Transverse colon (tissue), 4 donors: ENCODE measurements at places on chromosomes 13 and 19. TPM values are rescaled to one million over a fixed set of nuclear protein-coding genes. Genes with fewer than 3 reads are reported as not detected.
A peak's percentile ranks its signal among the peaks of the same experiment; 100 is the strongest.

DNA sequence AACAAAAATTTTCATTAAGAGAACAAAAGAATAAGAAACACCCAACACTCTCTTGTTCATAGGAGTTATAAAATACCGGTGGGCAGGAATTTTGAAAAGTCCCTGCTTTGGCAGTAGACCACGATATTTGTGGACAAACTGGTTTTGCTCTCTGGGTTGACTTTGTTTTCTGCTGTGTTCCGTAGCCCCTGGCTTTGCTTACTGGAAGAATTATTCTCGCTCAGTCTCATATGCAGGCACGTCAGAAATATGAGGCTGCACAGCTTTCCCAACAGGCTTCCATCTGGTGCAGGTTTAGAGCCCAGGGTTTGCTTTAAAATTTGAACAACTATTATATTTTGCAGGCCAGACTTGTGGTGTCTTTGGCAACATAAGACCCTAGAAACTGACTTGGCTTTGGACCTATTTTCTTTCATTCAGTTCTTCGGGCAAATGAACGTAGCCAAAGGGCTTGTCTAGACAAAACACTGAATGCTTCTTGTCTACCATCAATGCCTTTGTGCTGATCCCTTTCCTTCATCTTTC is 2012.6 kb downstream of the PCDH9 start:
- no peaks in the 10 kb centered on the region for H3K4me1 ChIP-seq
- no peak overlapping the region for H3K4me3 ChIP-seq
- no peaks in the 10 kb centered on the region for H3K36me3 ChIP-seq
- H3K27me3 ChIP-seq = no peaks in the 10 kb centered on the region
- H3K27ac ChIP-seq = no peak overlapping the region

GRCh38 chr19:44907613-44908012 is 2.0 kb downstream of the APOE start:
- H3K27me3 ChIP-seq = peaks cover 30% of the 10 kb centered on the region
- H3K4me1 ChIP-seq = peaks cover 18% of the 10 kb centered on the region
- H3K27ac ChIP-seq = no peak overlapping the region

DNA sequence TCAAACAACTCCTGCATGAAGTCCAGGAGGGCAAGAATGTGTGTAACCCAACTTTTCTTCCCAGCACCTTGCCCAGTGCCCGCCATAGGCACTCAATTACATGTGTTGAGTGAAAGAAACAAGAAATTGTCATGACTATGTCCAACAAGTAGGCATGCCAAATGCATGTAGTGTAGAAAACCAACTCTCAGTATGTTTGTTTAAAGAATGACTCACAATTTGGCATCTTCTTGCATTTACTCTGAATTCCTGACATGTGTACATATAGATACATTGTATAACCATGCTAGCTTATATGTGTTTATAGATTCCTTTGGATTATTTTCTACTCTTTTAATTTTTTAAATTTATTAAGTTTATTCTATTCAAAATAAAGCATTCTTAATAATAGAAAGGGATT is 305.0 kb downstream of the EFNB2 start:
- no peak overlapping the region for H3K27ac ChIP-seq
- no peaks in the 10 kb centered on the region for H3K36me3 ChIP-seq
- H3K27me3 ChIP-seq = no peaks in the 10 kb centered on the region
- DNase-seq = no peak
- no peak overlapping the region for H3K4me3 ChIP-seq

DNA sequence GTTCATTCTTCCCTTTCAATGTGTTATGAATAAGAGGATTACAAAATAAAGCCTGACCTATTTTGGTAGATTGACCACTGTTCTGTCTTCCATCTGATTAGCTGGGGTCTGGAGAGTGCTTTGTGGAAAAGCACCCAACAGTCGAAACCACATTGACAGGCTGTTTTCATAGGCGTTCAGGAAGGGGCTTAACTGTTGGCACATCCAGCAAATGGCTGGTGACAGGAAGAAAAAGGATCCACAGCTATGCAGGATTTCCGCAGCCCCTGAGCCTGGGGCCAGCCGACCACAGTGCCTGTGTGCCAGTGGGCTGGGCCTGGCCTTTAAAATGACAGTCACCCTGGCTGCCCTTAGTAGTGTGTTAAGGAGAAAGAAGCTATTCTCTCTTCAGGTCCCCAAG is 113.3 kb downstream of the SIPA1L3 start:
- no peaks in the 10 kb centered on the region for H3K4me1 ChIP-seq
- H3K27ac ChIP-seq = no peak overlapping the region
- no peak overlapping the region for H3K4me3 ChIP-seq
- no peaks in the 10 kb centered on the region for H3K36me3 ChIP-seq
- no peak for DNase-seq

DNA sequence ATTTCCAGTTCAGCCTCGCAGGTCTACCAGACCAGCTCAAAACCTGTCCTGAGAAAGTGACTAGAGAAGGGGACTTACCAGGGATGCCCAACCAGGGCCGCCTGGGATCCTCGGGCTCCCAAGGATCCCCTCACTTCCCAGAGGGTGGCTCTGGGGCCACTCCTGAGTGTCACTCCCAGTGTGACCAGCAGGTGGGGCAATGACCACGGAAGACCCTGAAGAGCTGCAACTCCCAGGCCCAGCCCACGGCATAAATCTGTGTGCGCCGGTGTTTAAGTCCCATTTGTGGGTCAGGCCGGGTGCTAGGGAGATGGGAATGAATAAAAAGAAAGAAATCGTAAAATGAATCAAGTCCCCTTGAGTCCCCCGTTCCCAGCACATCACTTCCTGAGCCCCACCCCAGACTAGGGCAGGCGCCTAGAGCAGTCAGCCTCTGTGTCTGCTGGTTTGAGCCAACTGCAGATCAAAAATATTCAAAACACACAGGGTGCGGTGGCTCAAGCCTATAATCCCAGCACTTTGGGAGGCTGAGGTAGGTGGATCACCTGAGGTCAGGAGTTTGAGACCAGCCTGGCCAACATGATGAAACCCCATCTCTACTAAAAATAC is 10.7 kb downstream of the PTGIR start:
- H3K27me3 ChIP-seq = no peaks in the 10 kb centered on the region
- H3K27ac ChIP-seq = no peak overlapping the region
- H3K36me3 ChIP-seq = peaks cover 3% of the 10 kb centered on the region
- DNase-seq = peak; percentile 88

GRCh38 chr13:24279327-24280110 is 29.9 kb upstream of the C1QTNF9 start:
- peaks cover 9% of the 10 kb centered on the region for H3K4me1 ChIP-seq
- H3K27ac ChIP-seq = no peak overlapping the region
- no peak for DNase-seq
- no peaks in the 10 kb centered on the region for H3K27me3 ChIP-seq
- H3K36me3 ChIP-seq = no peaks in the 10 kb centered on the region

GRCh38 chr19:5953030-5953589 is 24.8 kb downstream of the RANBP3 start:
- H3K27me3 ChIP-seq = no peaks in the 10 kb centered on the region
- peak overlapping the region; percentile 74 for H3K27ac ChIP-seq
- no peak overlapping the region for H3K4me3 ChIP-seq
- no peak for DNase-seq

GRCh38 chr13:25468325-25469168 is 96.8 kb downstream of the ATP8A2 start:
- H3K27ac ChIP-seq = no peak overlapping the region
- no peak overlapping the region for H3K4me3 ChIP-seq
- no peaks in the 10 kb centered on the region for H3K36me3 ChIP-seq
- no peak for DNase-seq
- H3K4me1 ChIP-seq = no peaks in the 10 kb centered on the region

DNA sequence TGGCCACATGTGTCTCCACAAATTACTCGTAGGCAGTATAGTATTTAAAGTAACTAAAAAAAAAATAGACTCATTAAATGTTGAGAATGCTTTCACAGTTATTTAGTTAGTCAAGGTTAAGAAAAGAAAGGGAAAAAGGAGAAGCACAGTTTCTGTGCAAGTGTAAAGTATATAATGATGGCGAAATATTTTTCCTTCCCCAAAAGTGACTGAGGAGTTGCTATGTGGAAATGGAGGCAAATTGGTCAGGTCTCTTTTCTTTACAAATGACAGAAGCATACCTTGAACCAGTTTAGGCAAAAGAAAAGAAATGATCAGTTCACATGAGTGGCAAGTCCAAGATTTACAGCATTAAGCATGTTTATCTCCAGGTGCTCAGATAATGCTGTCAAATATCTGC is 18.0 kb downstream of the CSNK1A1L start:
- H3K27me3 ChIP-seq = no peaks in the 10 kb centered on the region
- no peaks in the 10 kb centered on the region for H3K4me1 ChIP-seq
- DNase-seq = no peak
- H3K36me3 ChIP-seq = no peaks in the 10 kb centered on the region

- peaks cover 21% of the 10 kb centered on the region for H3K4me1 ChIP-seq
- DNase-seq = no peak
- H3K36me3 ChIP-seq = no peaks in the 10 kb centered on the region
- H3K4me3 ChIP-seq = no peak overlapping the region
- H3K27me3 ChIP-seq = no peaks in the 10 kb centered on the region
Measured at GRCh38 chr13:114116734-114117133, 15.7 kb downstream of the RASA3 start.

DNA sequence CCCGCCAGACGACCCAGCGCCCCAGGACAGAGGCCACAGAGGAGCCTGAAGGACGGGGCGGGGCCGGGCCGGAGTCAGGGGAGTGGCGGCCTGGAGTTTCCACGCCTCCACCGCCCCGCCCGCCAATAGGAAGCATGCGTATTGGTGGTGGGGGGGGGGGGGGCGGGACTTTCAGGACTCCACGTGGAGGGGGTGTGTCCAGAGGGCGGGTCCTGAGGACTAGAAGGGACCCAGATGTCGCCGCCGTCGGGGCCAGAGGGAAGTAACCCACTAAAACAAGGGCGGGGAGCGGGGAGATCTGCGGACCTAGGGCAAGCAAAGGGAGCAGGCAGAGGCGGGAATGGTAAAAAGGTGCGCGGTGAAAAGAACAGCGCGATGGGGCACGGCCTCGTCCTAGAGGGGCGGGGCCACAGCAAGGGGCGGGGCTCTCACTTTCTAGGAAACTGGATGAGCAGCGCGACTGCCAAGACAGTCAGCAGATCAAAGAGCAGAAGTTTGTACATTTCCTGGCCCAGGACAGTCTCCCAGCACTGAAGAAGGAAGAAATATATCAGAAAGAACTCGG is 2.8 kb upstream of the LENG1 start:
- H3K4me3 ChIP-seq = peak overlapping the region; percentile 15
- H3K27ac ChIP-seq = peak overlapping the region; percentile 85

GRCh38 chr13:40394304-40394985 is 272.0 kb downstream of the FOXO1 start:
- H3K27me3 ChIP-seq = no peaks in the 10 kb centered on the region
- H3K4me1 ChIP-seq = no peaks in the 10 kb centered on the region
- no peaks in the 10 kb centered on the region for H3K36me3 ChIP-seq
- H3K27ac ChIP-seq = no peak overlapping the region
- no peak overlapping the region for H3K4me3 ChIP-seq

GRCh38 chr19:8370176-8371010 is 6.4 kb downstream of the ANGPTL4 start:
- H3K4me1 ChIP-seq = peaks cover 31% of the 10 kb centered on the region
- H3K27me3 ChIP-seq = peaks cover 2% of the 10 kb centered on the region
- H3K27ac ChIP-seq = peak overlapping the region; percentile 21
- no peak for DNase-seq

The RBM26 gene
- total RNA-seq = 51.6 TPM

The IRGC gene
- total RNA-seq = not detected

The CCDC124 gene
- 45.2 TPM for total RNA-seq

The STXBP2 gene
- total RNA-seq = 168 TPM

The LRRC8E gene
- total RNA-seq = not detected

The ZNF439 gene
- 15.5 TPM for total RNA-seq

The RASAL3 gene
- total RNA-seq = 22.4 TPM

The C19orf18 gene
- total RNA-seq = not detected

The GPR183 gene
- 8.1 TPM for total RNA-seq
